ENCODE measurements at places on chromosomes 2 and 18. TPM values are rescaled to one million over a fixed set of nuclear protein-coding genes. Genes with fewer than 3 reads are reported as not detected.
A peak's percentile ranks its signal among the peaks of the same experiment; 100 is the strongest.

The LBX2 gene
- total RNA-seq: 0.66 TPM

The RAMP1 gene
- total RNA-seq: 41.5 TPM

The ACYP2 gene
- total RNA-seq: 16.7 TPM

The FKBP7 gene
- 69.3 TPM for total RNA-seq

DNA sequence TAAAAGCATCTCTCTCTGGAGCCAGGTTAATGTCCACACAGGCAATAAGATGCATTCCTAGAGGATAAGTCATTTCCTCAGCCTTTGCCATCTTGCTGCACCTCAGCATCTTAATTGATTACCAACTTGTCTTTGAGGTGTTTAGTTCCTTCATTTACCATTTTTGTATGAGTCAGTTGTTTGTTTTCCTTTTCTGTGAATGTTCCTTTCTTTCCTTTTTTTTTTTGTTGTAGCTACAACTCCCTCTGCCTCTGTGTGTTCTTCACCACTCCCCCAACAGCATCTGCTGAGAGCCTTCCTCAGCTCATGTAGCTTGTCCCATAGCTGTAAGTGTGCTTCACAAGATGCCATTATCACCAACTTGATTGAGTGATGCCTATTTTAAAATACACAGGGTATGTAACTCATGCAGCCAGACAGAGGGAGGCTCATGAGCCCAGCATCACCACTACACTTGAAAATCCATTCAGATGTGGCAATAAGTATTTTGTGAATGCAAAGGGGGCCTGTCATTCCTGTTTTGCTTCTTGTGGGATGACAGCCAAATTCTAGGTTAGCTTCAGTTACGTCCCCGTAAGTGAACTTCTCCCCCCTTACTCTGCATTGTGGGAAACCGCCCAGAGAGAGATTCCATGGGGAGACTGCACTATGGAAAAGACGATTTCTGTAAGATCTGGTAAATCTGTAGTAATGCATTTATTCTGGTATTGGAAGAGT lies 315.9 kb upstream of the ZEB2 start:
- H3K27ac ChIP-seq: peak overlapping the region; percentile 36
- peak; percentile 54 for DNase-seq
- no peak overlapping the region for H3K4me3 ChIP-seq
- H3K27me3 ChIP-seq: no peaks in the 10 kb centered on the region
- H3K36me3 ChIP-seq: no peaks in the 10 kb centered on the region

DNA sequence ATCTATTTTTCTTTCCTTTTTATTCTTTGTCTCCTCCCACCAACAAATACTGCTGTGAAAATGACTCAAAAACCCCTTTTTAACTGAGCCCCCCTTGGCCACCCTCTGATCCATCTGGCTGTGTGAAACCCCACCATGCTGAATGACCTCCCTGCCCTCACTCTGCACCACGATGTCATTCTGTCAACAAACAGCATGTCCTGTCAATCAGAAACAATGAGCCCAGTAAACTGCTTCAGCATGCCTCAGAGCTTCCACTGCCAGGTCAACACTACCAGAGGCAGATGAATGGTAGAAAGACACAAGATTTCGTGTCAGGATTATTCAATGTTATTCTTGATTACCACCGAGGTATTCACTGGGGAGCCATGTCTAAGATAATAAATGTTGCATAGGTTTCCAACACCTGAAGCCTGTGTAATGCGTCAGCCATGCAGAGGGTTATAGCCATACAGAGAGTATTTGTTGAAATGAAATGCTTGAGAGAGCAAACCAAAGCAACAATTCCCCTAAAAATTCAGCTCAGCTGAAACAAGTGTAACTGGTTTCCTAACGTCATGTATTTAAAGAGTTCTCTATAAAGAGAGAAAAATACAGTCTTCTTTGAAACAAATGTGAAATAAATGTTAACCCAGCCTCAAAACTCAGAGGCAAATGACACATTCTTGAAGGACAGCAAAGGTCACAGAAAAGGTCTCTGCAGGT lies 76.7 kb downstream of the LRP2 start:
- no peaks in the 10 kb centered on the region for H3K4me1 ChIP-seq
- no peaks in the 10 kb centered on the region for H3K27me3 ChIP-seq
- no peak overlapping the region for H3K4me3 ChIP-seq
- no peak for DNase-seq

DNA sequence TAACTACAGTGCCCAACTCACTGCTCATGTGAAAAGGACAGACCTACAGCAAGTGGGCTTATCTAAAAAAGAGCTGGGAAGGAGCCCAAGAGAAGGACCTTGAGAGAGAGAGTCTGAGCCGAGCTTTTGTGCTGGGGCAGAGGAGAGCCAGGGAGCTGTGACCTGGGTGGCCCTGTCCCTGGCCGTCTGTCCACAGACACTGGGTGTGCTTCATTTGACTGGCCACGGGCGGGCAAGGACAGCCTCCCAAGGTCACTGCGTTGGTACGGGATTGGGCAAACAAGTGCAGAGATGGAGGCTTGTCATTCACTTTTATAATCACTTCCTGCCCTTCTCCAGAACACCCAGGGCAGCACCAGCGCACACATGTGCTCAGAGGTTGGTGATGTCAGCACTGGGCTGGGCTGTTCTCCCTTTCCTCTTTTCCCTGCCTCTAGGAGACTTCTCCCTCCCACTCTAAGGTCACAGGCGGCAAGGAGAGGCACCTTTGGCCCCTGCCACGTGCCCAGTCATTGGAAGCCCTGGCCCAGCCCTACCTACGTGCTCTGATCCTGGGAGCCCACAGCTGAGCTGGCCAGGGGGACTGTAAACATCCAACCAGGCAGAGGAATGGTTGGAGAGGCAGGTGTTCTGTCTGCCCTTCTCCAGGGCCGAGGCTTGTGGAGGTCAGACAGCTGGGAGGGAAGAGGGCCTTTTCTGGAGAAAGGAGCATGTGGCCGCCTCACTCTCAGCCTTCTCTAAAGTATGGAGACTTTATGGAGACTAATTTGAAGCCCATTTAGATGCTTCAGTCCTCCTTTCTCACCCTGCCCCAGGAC lies 6.4 kb upstream of the PSD4 start:
- H3K27me3 ChIP-seq: no peaks in the 10 kb centered on the region
- H3K4me1 ChIP-seq: peaks cover 3% of the 10 kb centered on the region
- no peak overlapping the region for H3K4me3 ChIP-seq
- no peak overlapping the region for H3K27ac ChIP-seq
- no peak for DNase-seq

DNA sequence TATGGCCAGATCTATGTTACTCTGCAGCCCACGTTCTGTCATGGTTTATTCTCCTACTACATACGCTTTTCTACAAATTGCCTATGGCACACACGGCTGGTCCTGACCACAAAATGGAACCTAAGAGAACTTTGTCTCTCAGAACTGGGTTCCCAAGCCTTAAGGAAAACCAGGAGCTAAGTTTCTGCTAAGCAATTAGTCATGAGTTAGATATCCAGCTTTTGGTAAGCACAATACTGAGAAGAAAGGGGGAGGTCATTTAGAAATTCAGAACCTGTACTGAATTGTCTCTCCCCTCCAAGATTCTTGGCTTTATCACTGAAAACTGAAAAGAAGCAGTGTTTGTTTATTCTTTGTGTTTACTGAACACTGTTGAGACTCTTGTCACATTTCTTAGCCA lies 283.5 kb upstream of the TANK start:
- no peak for DNase-seq
- H3K4me1 ChIP-seq: no peaks in the 10 kb centered on the region
- no peaks in the 10 kb centered on the region for H3K36me3 ChIP-seq
- H3K4me3 ChIP-seq: no peak overlapping the region

GRCh38 chr18:57794951-57795728 lies 8.0 kb downstream of the ATP8B1 start:
- peaks cover 4% of the 10 kb centered on the region for H3K4me1 ChIP-seq
- DNase-seq: no peak
- no peaks in the 10 kb centered on the region for H3K36me3 ChIP-seq
- peaks cover 3% of the 10 kb centered on the region for H3K27me3 ChIP-seq

DNA sequence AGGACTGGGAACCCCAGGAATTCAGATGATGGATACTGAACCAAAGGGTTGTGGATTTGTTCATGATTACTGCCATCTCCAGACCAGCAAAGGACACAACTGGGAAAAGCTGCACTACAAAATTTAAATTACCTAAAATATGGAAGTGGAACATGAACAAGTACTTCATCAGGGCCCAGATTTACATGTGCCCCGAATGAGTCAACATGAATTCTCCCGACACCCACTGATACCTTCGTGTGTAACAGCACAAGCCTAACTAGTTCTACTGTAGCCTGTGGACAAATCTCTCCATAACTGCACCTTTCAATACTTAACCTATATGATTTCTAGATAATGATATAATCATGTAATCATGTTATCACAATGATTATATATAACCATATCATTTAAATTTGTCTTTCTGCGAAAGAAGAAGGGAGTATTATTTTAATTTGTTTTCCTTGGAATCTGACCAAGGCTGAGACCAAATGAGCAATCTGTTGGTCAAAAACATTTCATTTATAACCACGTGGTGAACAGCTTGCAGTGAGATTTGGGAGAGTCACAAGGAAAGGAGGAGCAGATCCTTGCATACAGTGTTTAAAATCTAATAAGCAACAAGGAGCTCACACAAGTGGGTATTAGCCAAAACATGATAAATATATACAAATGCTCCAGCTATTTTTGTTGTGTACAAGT lies 70.5 kb downstream of the CACNB4 start:
- H3K27ac ChIP-seq: no peak overlapping the region
- no peaks in the 10 kb centered on the region for H3K4me1 ChIP-seq
- H3K4me3 ChIP-seq: no peak overlapping the region
- no peaks in the 10 kb centered on the region for H3K36me3 ChIP-seq
- no peak for DNase-seq

GRCh38 chr2:44348400-44348799 lies 12.9 kb downstream of the PREPL start:
- H3K27me3 ChIP-seq: no peaks in the 10 kb centered on the region
- no peak overlapping the region for H3K27ac ChIP-seq
- peak; percentile 78 for DNase-seq
- no peaks in the 10 kb centered on the region for H3K4me1 ChIP-seq

- peaks cover 6% of the 10 kb centered on the region for H3K4me1 ChIP-seq
- peak overlapping the region; percentile 59 for H3K4me3 ChIP-seq
- H3K36me3 ChIP-seq: no peaks in the 10 kb centered on the region
- H3K27ac ChIP-seq: peak overlapping the region; percentile 67
- H3K27me3 ChIP-seq: no peaks in the 10 kb centered on the region
These were observed 191.0 kb upstream of the TCF4 start for GRCh38 chr18:55778788-55779690.

The EVA1A gene
- 6.9 TPM for total RNA-seq

GRCh38 chr2:37211939-37212338 lies 15.6 kb downstream of the CEBPZOS start:
- H3K4me3 ChIP-seq: no peak overlapping the region
- no peaks in the 10 kb centered on the region for H3K4me1 ChIP-seq
- H3K27me3 ChIP-seq: no peaks in the 10 kb centered on the region
- H3K27ac ChIP-seq: no peak overlapping the region
- no peak for DNase-seq
- peaks cover 39% of the 10 kb centered on the region for H3K36me3 ChIP-seq

The COL6A3 gene
- 370 TPM for total RNA-seq

The CAPN14 gene
- 0.09 TPM for total RNA-seq

GRCh38 chr2:18445433-18446320 lies 114.8 kb downstream of the RDH14 start:
- no peaks in the 10 kb centered on the region for H3K4me1 ChIP-seq
- no peak overlapping the region for H3K4me3 ChIP-seq
- H3K27ac ChIP-seq: no peak overlapping the region
- no peak for DNase-seq
- no peaks in the 10 kb centered on the region for H3K27me3 ChIP-seq
- H3K36me3 ChIP-seq: no peaks in the 10 kb centered on the region

DNA sequence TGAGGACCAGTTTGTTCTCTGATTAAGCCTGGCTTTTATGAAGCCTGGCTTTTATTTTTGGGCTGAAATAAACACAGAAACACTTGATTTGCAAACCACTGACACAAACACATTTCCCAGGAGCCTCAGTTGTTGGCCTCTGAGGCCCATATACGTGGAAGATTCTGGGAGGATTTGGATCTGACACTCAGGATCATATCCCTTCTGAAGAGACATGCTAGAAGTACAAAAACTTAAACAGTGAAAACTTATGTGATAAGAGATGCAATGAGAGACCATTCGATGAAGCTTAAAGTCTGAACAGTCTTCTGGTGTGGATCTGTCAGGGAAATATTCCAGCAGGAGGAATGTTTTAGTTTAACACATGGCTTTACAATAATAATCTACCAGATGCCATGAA lies 33.0 kb downstream of the MYT1L start:
- H3K36me3 ChIP-seq: no peaks in the 10 kb centered on the region
- no peak overlapping the region for H3K27ac ChIP-seq
- no peaks in the 10 kb centered on the region for H3K4me1 ChIP-seq
- H3K4me3 ChIP-seq: no peak overlapping the region

DNA sequence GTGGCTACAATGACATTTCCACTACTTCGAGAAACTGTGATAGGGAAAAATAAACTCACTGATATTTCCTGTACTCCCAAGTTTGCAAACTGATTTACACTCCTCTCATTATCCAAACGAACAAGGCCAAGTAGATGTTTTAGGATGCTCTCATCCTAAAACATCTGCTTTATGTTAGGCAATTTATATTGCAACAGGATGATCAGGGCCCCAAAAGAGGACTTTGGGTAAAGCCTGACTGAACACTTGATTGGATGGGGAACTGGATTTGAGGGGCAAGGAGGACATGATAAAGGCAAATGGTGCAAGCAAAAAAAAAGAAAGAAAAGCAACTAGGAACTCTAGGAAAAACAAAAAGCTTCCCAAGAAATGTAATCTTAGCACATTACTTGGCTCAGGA lies 2.1 kb upstream of the HES6 start:
- H3K4me3 ChIP-seq: no peak overlapping the region
- DNase-seq: no peak
- H3K36me3 ChIP-seq: peaks cover 13% of the 10 kb centered on the region
- H3K27me3 ChIP-seq: peaks cover 31% of the 10 kb centered on the region

- H3K36me3 ChIP-seq: no peaks in the 10 kb centered on the region
- H3K27me3 ChIP-seq: no peaks in the 10 kb centered on the region
- H3K27ac ChIP-seq: no peak overlapping the region
These were observed 132.9 kb upstream of the PKDCC start for GRCh38 chr2:41914936-41915335.

- peaks cover 18% of the 10 kb centered on the region for H3K4me1 ChIP-seq
- no peak overlapping the region for H3K27ac ChIP-seq
- DNase-seq: no peak
- H3K27me3 ChIP-seq: no peaks in the 10 kb centered on the region
These were observed 77.3 kb downstream of the KCTD1 start for GRCh38 chr18:26471027-26471426.

The REG1B gene
- not detected for total RNA-seq

Measured in muscle of leg (tissue), 16 donors.